ENCODE measurements at places on chromosomes 6 and 20. TPM values are rescaled to one million over a fixed set of nuclear protein-coding genes. Genes with fewer than 3 reads are reported as not detected.

The B3GALT4 gene
- total RNA-seq, result 23.3 TPM

The PLEKHG1 gene
- 0.43 TPM for total RNA-seq

The PPP2R5D gene
- 47.4 TPM for total RNA-seq

The KCNK15 gene
- total RNA-seq, result not detected

The GPR31 gene
- total RNA-seq, result not detected

The OR2H2 gene
- total RNA-seq, result not detected

The GJA10 gene
- total RNA-seq, result not detected

Data from activated naive CD4-positive, alpha-beta T cell treated with anti-CD3 and anti-CD28 coated beads, Interleukin-2, amount 10 ng/mL, durations not matched to agents 5 hours and 36 hours (primary cell).